Sciatic nerve (tissue), 2 donors: ENCODE measurements at places on chromosomes 2 and 18.

GRCh38 chr2:241560883-241561474, 2.4 kb downstream of the BOK start:
- no peak for DNase-seq

GRCh38 chr2:85678377-85678776, 10.4 kb upstream of the SFTPB start:
- DNase-seq, result no peak

- DNase-seq, result no peak
These were observed 5.3 kb downstream of the MLPH start for GRCh38 chr2:237492137-237492890.

DNA sequence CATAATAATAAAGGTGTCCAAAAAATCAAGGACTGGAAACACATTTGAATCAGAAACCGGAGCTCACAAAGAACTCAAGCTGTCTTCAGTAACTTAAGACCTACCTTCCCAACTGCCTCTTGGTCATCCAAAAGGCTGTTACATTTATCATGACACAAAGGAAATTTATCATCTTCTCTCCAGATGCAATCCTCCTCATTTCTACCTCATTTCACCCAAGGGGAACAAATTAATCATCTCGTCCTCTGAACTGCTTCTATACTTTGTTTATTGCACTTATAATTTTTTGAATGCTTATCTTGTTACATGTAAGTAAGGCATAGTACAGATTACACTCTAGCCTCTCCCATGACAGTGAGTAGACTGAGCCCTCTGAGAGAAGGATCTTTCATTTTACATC, 105.1 kb upstream of the RGPD4 start:
- no peak for DNase-seq

GRCh38 chr2:50263728-50264127, 768.2 kb downstream of the NRXN1 start:
- no peak for DNase-seq
